Cardiac ventricle fibroblast (primary cell): ENCODE measurements at places on chromosomes 1 and 21. TPM values are rescaled to one million over a fixed set of nuclear protein-coding genes. Genes with fewer than 3 reads are reported as not detected.

The IFI44L gene
- 21.1 and 22.0 TPM in 2 replicates for total RNA-seq

The SLC16A1 gene
- 66.3 and 78.8 TPM in 2 replicates for total RNA-seq

The AVPR1B gene
- total RNA-seq: not detected in 2 replicates

The MIB2 gene
- 40.8 and 48.0 TPM in 2 replicates for total RNA-seq

The GPR37L1 gene
- not detected in 2 replicates for total RNA-seq

The RIMS3 gene
- total RNA-seq: 0.05 and 0.06 TPM in 2 replicates

The KRTAP12-3 gene
- total RNA-seq: not detected in 2 replicates

The MKNK1 gene
- total RNA-seq: 11.9 and 13.5 TPM in 2 replicates

The IVL gene
- total RNA-seq: not detected in 2 replicates

The AMY2B gene
- 2.4 and 6.4 TPM in 2 replicates for total RNA-seq

The ERG gene
- total RNA-seq: 1.1 and 1.3 TPM in 2 replicates

The CPTP gene
- 23.7 and 25.1 TPM in 2 replicates for total RNA-seq

The ANKRD35 gene
- total RNA-seq: 4.2 and 5.0 TPM in 2 replicates

The GNAT2 gene
- total RNA-seq: 0.68 TPM in 1 of 2 replicates, not detected in the other

The GFI1 gene
- 0.06 and 0.10 TPM in 2 replicates for total RNA-seq

The TINAGL1 gene
- total RNA-seq: 9.4 and 12.2 TPM in 2 replicates

The ZFYVE9 gene
- 15.4 and 17.7 TPM in 2 replicates for total RNA-seq

The FMN2 gene
- not detected in 2 replicates for total RNA-seq

The TEDDM1 gene
- total RNA-seq: not detected in 2 replicates

The CRB1 gene
- total RNA-seq: 0.15 TPM in 1 of 2 replicates, not detected in the other

The NBPF11 gene
- total RNA-seq: 2.4 and 4.3 TPM in 2 replicates

The DMBX1 gene
- not detected in 2 replicates for total RNA-seq

The OLFM3 gene
- not detected in 2 replicates for total RNA-seq

The LCE2B gene
- not detected in 2 replicates for total RNA-seq

The CD52 gene
- not detected in 2 replicates for total RNA-seq

The HHAT gene
- 4.6 and 6.5 TPM in 2 replicates for total RNA-seq

The SLAMF9 gene
- not detected in 2 replicates for total RNA-seq

The TSPAN1 gene
- total RNA-seq: 0.29 TPM in 1 of 2 replicates, not detected in the other

The LRRC38 gene
- not detected in 2 replicates for total RNA-seq

The FCAMR gene
- total RNA-seq: not detected in 2 replicates

The DISP3 gene
- total RNA-seq: 0.05 and 0.12 TPM in 2 replicates

The THEM5 gene
- total RNA-seq: not detected in 2 replicates

The TRPM2 gene
- not detected in 2 replicates for total RNA-seq

The CR1L gene
- total RNA-seq: not detected in 2 replicates

The AMY1B gene
- total RNA-seq: not detected in 2 replicates

The NEGR1 gene
- 5.6 and 6.4 TPM in 2 replicates for total RNA-seq

The TNFRSF9 gene
- total RNA-seq: 0.93 TPM in 1 of 2 replicates, not detected in the other

The ATP1A4 gene
- total RNA-seq: not detected in 2 replicates

The SRGAP2C gene
- 13.1 and 13.2 TPM in 2 replicates for total RNA-seq

The DCST2 gene
- 0.06 TPM in 1 of 2 replicates, not detected in the other for total RNA-seq

The RAB42 gene
- total RNA-seq: 3.2 and 6.8 TPM in 2 replicates

The ETNK2 gene
- total RNA-seq: 7.5 and 10.6 TPM in 2 replicates

The SNX7 gene
- 18.4 and 20.4 TPM in 2 replicates for total RNA-seq

The MATN1 gene
- not detected in 2 replicates for total RNA-seq

The MTARC1 gene
- total RNA-seq: 0.44 and 0.56 TPM in 2 replicates

The EPHA2 gene
- total RNA-seq: 10.5 and 10.8 TPM in 2 replicates

The ADORA3 gene
- total RNA-seq: not detected in 2 replicates

The SPRR1B gene
- total RNA-seq: not detected in 2 replicates

The PRELP gene
- total RNA-seq: 1.3 TPM in 2 replicates
